ENCODE measurements at places on chromosomes 7 and 10.
A peak's percentile ranks its signal among the peaks of the same experiment; 100 is the strongest.

- DNase-seq, result no peak
These were observed 20.0 kb downstream of the GNA12 start for GRCh38 chr7:2824026-2824677.

DNA sequence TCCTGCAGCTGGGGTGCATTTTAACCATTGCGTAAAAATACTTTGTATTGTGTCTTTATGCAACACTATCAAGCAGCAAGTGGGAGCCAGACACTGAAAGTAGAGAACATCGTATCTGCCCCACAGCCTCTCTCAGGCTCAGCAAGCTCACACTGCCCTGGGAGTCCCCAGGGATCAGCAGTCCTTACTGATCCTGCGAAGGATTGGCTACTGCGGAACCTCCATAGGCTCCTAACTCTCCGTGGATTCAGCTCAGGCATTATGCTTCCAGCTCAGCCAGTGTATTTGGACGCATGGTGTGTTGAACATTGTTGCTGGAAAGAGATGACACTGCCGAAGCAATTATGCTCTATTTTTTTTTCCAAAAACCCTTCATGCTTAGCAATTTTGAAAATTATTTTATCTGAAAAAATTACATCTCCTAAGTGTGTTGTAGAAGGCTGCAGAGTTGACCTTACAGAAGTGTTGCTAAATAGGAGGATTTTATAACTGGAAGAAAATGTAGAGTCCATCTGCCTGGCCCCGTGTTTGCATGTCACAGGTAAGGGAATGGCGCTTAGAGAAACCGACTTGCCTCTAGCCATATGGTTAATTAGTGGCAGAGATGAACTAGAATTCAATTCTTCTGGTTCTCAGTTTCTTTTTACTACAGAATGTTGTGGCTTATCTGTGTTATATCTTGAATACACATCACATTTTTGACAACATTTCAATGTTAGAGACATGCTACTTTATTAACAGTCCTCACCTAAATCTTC, 276.4 kb upstream of the COBL start:
- no peak for DNase-seq

- no peak for DNase-seq
These were observed 692 bp downstream of the IGFBP1 start for GRCh38 chr7:45888993-45889366.

- peak; percentile 43 for DNase-seq
These were observed 566.4 kb downstream of the GFRA1 start for GRCh38 chr10:115706488-115707076.

DNA sequence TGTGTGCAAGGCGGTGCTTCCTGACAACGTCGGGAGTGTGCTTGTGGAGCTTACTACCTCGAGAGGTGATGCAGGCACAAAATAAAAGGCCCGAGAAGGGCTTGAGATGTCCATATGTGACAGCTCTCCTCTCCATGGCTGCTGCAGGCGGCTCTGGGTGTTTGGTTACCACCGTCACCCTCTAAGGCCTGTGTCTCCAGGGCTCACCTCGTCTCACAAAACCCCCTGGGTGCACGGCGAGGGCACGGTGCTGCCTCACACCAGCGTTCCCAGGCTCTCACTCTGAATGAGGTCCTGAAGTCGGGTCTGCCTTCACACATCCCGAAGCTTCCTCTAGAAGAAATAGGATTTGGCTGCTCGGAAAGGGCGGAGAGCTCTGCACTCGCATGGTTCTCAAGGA, 32.9 kb downstream of the PROSER2 start:
- no peak for DNase-seq

DNA sequence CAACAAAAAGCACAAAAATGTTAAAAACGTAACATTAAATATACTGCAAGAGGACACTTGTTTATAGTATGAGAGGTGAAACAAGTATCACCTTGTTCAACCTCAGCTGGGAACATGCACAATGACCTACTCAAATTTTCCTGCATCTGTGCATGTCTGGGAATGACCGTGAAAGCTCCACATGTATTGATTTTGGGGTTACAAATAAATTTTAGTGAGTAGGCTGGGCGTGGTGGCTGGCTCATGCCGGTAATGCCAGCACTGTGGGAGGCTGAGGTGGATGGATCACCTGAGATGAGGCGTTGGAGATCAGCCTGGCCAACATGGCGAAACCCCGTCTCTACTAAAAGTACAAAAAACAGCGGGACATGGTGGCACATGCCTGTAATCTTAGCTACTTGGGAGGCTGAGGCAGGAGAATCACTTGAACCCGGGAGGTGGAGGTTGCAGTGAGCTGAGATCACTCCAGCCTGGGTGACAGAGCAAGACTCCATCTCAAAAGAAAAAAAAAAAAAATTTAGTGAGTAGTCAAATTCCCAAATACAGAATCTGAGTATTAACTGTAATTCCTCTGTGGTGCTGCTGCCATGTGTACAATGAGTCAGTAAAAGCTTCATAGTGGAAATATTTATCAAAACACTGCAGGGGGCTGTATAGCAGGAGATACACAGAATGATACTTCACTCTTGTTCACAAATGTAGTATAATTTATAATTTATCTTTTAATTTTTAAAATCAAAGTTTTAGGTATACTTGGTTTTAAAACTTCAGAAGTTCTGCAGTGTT, 41.1 kb downstream of the SUGCT start:
- no peak for DNase-seq

DNA sequence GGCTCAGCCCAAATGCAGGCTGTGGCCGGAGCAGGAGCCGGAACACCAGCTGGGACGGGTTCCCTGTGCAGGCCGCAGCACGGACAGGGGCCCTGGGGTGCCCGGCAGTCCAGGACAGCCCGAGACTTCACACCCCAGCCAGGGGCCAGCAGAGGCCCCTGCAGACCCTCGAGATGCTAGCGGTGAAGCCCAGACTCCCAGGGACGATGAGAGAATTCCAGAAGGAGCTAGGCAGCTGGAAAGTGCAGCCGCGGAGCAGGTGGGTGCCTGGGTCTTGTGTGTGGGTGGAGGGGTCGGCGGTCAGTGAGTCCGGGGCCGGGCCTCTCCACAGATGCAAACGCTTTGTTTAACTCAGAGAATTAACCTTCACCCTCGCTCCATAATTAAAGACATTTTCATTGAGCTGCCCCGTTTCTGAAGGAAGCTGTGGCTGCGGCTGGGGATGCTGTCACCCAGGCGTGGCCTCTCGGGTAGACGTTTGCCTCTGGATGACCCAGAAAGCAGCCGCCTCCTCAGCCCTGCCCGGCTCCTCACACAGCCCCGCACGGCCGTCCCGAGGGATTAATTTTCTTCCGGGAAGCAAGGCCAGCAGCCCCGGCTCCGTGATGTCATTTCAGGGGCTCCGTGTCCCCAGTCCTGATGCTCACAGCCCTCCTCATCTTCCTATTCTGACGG, 26.5 kb downstream of the KNDC1 start:
- DNase-seq, result no peak

- DNase-seq, result no peak
These were observed 27.8 kb downstream of the RNLS start for GRCh38 chr10:88555190-88555908.

DNA sequence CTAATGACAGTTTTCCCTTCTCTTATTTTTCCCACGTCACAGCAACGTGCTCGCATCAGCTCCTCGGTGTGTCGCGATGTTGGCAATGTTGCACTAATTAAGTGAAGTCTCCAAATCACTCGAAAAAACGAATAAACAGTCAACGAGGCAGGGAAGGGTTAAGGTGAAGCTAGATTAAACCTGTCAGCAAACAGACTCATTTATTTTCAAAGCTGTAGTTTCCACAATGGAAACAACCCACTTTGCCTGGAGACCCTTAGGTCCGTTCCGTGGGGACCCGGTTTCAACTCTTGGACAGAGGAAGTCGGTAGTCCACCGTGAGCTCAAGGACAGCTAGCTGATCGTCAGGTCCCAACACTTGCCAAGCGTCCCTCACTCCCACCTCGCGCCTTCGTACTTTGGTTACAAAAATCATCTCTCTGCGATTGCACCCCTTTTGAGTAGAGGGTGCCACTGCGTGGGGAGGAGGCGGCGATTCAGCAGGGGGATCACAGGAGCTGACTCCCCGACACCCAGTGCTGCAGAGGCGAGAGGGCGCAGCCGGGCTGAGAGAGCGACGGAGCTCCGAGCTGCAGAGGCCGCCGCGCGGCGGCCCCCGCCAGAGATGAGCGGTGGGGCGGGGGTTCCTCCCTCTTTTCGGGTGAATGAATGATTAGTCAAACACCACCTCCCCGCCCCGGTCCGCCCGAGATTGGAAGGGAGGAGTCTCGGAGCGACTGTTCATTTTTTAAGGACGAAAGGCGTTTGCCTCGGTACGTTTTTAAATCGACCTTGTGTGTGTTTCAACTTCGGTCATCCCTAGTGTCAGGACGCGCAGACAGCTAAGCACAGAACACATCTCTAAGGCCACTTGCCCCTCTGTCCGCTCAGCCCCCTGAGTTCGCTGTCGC, 1.3 kb upstream of the BMPER start:
- DNase-seq, result peak; percentile 37

GRCh38 chr10:79379512-79380124, 32.3 kb downstream of the PPIF start:
- DNase-seq, result no peak

GRCh38 chr10:93431361-93431760, 50.8 kb downstream of the MYOF start:
- peak; percentile 15 for DNase-seq

GRCh38 chr10:126227762-126228134, 160.5 kb downstream of the ADAM12 start:
- peak; percentile 58 for DNase-seq

GRCh38 chr10:51416494-51416893, 282.9 kb downstream of the CSTF2T start:
- DNase-seq, result no peak

- DNase-seq, result no peak
These were observed 393.8 kb downstream of the DNAJB6 start for GRCh38 chr7:157730614-157731013.

DNA sequence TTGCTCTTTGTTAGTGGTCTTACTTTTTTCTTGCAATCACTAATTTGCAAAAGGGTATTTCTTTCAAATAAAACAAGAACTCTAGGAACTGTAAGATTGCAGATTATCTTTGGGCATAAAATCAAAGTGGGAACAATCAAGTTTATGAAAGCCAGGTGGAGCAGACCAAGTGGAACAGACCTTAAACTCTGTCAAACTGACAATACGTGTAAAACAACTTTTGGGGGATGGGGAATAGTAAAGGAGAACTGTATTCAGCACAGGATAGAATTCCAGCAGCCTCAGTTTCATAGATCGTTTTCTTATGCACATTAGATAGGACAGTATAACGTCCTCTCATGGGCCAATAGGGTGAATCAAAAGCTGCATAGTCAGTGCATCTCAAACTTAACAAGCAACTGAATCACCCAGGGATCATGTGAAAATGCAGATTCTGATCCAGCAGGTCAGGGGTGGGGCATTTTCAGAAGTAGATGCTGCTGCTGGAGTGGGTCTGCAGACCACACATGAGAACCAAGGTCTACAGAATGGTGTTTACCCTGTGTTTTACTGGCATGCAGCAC, 120.7 kb downstream of the PIP4K2A start:
- no peak for DNase-seq
